ENCODE measurements at places on chromosomes 5 and 9.

GRCh38 chr9:83583151-83584014 lies 39.6 kb upstream of the IDNK start:
- DNase-seq = no peak

DNA sequence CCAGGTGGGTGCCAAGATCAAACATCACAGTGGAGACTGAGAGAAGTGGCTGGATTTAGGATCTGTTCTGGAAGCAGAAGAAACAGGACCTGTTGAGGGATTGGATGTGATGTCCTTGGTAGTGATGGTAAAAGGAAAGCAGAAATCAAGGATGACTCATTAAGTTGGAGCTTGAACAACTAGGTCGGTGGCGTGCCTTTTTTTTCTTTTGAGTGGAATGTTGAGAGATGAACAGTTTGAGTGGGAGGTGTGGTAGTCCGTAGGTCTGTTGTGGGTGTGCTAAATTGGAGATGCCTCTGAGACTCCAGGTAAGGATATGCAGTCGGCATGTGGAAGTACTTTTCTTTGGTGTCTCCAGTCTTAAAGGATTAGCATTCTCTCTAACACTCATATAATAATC lies 92.1 kb upstream of the IL12B start:
- DNase-seq = no peak

DNA sequence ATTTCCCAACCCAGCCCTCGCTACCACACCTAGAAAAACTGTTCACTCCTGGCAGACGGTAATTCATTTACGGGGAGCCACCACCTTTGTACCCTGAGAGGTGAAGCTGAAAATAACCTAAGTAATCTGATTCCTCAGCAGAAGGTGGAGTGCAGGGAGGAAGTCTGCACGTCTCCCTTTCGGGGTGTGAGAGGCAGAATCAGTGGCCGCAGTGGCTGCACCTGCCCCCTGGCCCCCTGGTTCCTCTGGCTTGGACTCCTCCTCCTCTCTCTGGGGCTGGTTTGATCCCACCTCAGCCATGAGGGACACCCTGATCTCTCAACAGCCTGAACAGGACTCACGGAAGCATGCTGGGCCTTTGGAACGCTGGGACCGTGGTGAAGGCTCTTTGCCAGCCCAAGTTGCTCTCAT lies 10.5 kb downstream of the TMEM174 start:
- no peak for DNase-seq

DNA sequence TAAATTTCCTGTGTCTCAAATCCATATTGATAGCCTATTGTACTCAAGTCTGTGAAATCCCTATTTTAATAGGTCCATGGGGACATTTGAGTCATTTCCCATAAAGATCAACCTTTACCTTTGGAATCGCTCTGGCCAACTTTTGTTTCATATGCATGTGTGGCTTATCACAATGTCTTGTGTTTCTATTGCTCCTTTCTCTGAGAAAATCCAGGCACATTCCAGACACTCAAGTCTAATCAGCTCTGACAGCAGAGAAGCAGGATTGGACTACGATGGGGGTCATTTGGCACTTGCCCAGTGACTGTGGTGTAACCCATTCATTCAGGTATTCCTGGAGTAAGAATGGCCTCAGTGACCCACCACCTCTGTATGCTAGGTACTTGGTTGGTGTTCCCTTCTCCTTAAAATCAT lies 48.4 kb downstream of the ACTBL2 start:
- no peak for DNase-seq

DNA sequence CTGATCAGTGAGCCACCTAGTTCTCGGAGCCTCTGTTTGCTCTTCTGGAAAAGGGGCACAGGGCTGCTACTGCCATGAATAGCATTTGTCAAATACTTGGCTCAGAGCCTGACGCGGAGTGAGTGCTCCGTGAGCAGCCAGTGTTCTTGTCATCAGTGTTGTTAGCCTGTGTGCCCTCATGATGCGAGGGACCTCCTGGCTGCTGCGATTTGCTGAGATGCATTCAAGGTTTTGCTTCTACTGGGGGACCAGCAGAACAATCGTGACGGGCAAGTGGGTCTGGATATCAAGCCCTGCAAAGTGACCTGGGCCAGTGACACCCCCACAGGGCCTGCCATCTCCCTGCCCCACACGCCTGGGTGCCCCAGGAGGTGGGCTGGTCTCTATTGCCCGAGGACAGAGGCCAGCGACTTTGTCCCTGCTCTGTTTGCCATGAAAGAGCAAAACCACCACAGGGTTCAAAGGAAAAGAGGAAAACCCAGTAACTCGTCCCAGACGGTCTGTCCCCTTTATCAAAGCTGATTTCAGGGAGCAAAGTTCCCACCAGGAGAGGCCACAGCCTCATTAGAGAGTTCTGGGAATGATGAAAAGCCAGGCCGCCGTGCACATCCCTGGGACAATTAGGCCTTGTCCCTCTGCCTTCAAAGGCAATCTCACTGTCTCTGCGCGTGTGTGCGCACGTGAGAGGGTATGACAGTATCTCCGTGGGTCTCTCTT lies 86.5 kb upstream of the LMX1B start:
- no peak for DNase-seq

- DNase-seq = no peak
Measured at GRCh38 chr5:169599451-169599850, 15.9 kb downstream of the SPDL1 start.

DNA sequence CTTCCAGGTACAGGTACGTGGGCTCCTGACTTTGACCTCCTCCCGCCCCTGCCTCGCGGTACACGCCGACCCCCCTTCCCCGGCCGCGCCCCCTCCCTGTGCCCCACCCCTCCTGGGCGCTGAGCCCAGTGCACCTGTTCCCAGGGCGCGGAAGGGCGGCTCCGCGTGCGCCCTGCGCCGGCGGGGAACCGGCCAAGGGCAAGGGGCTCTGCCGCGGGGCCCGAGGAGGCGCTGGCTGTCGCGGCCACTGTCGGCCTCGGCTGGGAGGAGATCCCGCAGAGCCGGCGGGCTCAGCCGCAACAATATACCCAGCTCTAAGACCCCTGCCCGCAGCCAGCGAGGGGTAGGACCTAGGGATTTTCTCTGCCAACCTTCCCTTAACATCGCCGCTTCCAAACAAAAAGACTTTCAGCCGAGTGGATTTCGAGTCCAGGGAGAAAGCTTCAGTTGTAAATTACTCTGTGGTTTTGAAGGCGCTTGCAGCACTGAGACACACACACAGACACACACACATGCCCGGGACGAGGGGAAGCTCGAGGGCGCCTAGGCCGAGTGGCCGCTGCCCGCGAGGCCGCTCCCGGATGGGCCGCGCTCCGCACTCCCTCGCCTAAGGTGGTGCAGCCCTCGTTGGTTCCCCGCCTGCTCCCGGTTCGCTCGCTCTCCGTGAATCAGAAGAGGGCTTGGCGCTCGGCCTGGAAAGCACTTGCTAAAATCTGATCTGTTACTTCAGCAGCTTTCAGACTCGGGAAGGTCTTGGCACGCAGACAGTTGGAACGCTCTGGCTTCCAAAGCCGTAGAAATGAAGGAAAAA lies 1.2 kb downstream of the FGF18 start:
- no peak for DNase-seq

GRCh38 chr5:180807654-180808414 lies 5.2 kb upstream of the MGAT1 start:
- DNase-seq = no peak

GRCh38 chr5:96756985-96757384 lies 50.8 kb downstream of the ERAP1 start:
- no peak for DNase-seq

- no peak for DNase-seq
Measured at GRCh38 chr9:98897745-98898144, 46.0 kb upstream of the COL15A1 start.

DNA sequence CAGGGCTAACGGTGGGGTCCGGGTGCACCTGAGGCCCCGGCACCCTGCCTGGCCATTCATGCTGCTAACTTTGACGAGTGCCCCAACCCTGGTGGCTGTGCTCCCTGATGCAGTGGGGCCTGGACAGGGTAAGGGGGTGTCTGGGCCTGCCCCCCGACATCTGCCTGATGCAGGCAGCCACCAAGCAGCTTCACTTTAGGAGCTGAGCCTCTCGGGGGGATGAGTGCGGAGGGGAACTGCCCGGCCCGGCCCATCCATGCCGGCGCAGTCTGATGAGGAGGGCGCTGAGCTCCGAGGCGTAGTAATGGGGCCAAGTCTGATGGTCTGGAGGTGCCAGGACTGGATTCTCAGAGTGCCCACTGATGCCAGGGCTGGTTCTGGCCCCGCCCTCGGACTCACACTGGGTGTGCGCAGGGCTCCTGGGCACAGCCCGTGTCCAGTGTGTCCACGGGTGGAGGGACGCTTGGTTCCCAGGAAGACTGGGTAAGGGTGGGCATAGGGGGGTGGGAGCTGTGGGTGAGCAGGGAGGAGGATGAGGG lies 16.5 kb downstream of the DNLZ start:
- DNase-seq = no peak

DNA sequence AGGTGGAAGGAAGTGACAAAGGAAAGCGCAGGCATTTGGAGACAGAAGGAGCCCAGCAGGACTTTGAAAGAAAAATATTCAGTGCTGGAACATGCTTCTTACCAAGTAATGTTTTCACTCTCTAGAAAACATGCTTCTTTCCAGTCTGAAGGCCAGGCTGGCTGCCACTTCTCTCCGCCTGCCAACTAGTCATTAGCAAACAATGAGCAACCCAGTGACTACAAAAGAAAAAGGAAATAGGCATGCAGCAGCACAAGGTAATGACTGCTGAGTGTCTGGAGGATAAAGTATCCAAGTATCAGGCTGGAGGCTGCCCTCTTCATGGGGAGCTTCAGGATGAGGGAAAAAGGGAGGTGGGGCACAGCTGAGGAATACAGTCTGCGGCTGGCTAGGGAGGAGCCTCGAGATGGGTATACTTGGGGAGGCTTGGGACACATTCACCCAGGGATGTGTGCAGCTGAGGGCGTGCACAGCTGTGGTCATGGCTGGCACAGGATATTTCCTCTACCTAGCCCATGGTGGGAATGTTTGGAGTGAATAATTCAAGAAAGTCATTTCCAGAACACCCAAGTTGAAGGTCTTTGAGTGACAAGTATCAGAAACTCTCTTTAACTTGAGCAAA lies 161.5 kb upstream of the KIF2A start:
- no peak for DNase-seq

DNA sequence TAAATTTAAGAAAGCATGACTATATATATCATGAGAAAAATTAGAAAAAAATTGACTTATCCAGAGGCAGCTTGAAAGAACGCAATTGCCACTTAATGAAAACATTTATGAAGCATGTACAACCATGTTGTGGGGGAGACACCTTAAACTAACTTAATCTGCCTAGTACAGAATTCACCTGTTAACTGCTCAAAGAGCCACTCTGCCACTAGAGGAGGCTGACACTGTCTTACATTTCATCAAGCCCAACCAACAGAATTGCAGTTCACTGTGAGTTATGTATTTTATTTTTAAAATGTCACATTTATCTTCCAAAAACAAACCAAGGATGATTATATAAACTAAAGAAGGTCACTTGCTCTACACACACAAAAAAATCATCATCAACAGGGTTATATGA lies 252.9 kb downstream of the MLLT3 start:
- no peak for DNase-seq

- no peak for DNase-seq
Measured at GRCh38 chr9:81861644-81862043, 66.6 kb upstream of the SPATA31D4 start.

GRCh38 chr5:65126542-65127069 lies 355.1 kb downstream of the ADAMTS6 start:
- DNase-seq = no peak

DNA sequence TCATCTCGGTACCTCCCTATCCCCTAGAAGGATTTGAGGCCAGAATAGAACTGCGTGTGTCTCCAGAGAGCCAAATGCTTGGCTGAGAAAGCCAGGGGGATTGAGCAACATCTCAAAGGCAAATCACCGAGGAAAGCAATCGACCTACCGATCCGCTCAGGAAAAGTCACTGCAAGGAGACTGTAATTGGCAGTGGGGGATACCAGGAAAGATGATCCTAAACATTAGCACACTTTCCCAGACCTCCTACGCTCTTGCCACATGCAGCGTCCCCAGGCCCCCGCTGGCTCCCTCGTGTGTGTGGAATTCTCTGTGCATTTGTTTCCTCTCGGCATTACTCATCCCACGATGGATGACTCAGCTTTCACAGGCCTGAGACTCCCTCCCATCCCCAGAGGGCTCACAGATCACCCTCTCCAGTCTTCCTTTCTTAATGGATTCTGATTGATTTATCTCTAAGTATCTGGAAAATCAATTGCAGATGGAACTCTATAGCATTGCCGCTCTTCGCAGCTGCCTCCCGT lies 82.2 kb upstream of the ICE1 start:
- no peak for DNase-seq

DNA sequence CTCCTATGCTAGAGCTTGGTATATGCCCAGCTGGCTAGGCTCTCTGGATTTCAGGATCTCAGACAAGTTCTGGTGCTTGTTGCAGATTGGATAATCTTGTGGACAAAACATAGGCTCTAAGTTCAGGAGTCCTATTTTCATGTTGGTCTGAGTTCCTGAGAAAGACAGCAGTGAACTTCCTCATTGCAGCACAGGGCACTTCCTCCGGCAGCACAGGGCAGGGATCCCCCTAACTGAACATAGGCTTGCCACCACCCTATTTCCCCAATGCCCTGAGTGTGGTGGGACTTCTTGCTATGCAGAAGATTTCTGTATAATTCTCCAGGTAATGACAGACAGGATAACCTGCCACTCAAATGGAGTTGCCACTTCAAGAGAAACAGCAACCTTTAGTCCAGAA lies 220.1 kb downstream of the PIK3R1 start:
- no peak for DNase-seq

- no peak for DNase-seq
Measured at GRCh38 chr9:113828221-113828620, 47.9 kb upstream of the ZNF618 start.

- DNase-seq = no peak
Measured at GRCh38 chr5:113524927-113525326, 11.4 kb downstream of the YTHDC2 start.

- no peak for DNase-seq
Measured at GRCh38 chr9:133103183-133103986, 17.7 kb downstream of the RALGDS start.

DNA sequence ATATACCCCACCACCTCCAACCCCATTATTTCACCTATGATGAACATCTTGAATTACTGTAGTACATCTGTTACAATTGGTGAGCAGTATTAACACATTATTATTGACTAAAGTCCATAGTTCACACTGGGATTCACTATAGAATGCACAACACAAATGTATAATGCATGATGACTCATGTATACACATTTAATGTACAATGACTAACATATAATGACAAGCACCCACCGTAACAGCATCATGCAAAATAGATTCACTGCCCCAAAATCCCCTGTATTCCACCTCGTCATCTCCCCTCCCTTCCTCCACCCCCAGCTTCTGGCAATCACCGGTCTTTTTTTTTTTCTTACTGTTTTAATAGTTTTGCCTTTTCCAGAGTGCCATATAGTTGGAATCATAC lies 47.1 kb upstream of the NEK6 start:
- DNase-seq = no peak

DNA sequence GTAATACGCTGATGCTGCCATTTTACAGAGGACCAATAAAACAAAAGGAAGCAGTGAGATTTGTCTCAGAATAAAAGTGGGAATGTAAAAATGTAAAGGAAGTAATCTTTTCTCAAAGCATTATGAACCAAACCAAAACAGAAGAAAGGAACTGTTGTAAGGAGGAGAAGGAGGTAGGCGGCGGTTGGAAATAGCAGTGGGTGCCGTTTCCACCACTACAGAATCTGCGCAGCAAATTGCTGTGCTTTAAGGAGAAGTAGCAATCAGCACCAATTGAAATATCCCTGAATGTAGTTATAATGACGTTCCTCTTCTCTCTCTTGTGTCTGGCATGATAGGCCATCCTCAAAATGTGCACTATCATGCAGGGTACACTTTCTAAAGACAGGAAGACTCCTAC lies 455.1 kb upstream of the TLE4 start:
- no peak for DNase-seq

- peak; percentile 48 for DNase-seq
Measured at GRCh38 chr5:82365744-82366228, 87.6 kb upstream of the RPS23 start.
